ENCODE measurements at places on chromosomes 13 and 19. TPM values are rescaled to one million over a fixed set of nuclear protein-coding genes. Genes with fewer than 3 reads are reported as not detected.

DNA sequence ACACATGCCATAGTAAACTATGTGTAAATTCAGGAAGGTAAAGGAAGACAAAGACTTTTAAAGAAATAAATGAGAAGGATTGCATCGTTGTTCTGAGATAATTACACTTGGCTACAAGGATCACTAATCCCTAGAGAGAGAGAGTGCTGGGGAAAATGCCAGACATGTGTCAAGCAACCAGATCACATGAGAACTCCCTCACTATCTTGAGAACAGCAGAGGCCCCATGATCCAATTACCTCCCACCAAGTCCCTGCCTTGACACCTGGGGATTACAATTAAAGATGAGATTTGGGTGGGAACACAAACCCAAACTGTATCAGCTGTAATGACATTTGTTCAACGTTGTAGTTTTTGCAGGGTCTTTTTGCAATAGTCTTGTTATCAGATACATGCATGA is 1600.9 kb upstream of the MIR17HG start:
- DNase-seq = no peak

Gene GRK1
- not detected for total RNA-seq

DNA sequence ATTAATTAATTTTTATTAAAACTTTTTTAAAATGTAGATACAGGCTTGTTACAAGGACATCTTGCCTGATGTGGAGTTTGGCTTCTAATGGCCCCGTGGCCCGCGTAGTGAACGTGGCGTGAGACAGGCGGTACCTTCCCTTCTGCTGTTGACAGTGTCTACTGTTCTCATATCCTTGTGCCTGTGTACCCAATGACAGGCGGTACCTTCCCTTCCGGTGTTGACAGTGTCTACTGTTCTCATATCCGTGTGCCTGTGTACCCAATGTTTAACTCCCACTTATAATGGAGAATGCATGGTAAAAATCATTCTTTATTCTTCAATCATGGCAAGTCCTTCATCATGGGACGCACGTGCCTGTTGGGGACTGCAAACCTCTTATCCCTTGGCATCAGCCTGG is 79.1 kb upstream of the ZNF835 start:
- DNase-seq = no peak

Gene ZNF724
- total RNA-seq = 13.8 TPM

DNA sequence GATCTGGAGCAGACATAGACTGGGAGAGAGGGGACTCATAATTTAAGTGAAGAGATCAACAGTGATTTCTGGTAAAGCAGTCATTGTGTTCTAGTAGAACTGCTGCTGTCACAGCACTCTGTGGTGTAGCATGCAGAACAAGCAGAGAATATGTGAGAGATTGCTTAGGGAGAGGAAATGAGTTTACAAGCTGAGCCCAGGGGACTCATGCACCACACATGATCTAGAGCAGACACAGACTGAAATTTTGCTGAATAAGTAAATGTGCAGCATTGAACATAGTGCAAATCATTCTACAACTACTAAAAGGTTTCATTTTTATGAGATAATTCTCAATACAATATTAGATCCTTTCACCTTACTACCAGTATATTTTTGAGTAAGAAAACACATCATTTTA is 125.7 kb downstream of the MYO16 start:
- no peak for DNase-seq

DNA sequence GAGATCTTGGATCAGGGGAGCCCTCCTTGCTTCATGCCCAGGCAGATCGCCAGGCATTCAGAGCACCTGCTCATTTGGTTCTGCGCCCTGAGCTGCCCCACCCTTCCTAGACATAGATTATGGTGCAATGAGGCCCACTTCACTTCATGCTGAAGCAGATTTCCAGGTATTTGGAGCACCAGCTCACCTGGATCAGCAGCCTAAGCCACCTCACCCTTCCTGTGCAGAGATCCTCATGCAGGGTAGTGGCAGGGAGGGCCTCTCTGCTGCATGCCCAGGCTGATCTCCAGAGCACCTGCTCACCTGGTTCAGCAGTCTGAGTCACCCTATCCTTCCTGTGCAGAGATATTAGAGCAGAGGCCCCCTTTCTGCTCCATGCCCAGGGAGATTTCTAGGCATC is 1966.1 kb downstream of the PCDH9 start:
- DNase-seq = no peak

GRCh38 chr13:35621989-35622388 is 145.5 kb upstream of the MAB21L1 start:
- no peak for DNase-seq

DNA sequence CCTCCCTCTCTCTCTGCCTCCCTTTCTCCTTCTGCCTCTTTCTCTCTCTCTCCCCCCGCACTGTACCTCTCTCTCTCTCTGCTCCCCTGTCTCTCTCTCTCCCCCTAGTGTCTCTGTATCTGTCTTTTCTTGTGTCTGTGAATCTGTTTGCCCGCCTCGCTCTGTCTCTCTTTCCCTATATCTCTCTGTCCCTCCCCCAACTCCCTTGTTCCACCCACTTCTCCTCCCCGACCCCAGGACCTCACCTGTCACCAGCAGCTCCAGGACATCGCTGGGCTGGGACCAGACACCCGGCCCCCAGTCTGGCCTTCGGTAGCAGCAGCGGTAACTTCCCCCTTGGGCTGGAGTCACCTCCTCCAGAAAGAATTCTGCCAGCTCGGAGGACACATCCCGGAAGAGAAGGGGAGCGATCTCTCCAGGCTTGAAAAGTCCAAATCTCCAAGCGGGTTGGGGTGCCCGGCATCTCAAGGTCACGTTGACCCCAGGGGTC is 3.9 kb downstream of the OSCAR start:
- peak; percentile 53 for DNase-seq

GRCh38 chr13:97849305-97849704 is 104.2 kb upstream of the IPO5 start:
- no peak for DNase-seq

Gene SHANK1
- total RNA-seq = not detected

GRCh38 chr13:33014291-33014690 is 1.9 kb upstream of the KL start:
- DNase-seq = no peak

- DNase-seq = no peak
These were observed 259.5 kb downstream of the NHLRC3 start for GRCh38 chr13:39297664-39298171.

Gene SELENOV
- not detected for total RNA-seq

Gene TGDS
- 18.3 TPM for total RNA-seq

GRCh38 chr13:60169239-60170031 is 5.7 kb upstream of the DIAPH3 start:
- no peak for DNase-seq

Gene UPF1
- 93.2 TPM for total RNA-seq

Gene NCAN
- not detected for total RNA-seq

Gene PTPRH
- total RNA-seq = not detected

DNA sequence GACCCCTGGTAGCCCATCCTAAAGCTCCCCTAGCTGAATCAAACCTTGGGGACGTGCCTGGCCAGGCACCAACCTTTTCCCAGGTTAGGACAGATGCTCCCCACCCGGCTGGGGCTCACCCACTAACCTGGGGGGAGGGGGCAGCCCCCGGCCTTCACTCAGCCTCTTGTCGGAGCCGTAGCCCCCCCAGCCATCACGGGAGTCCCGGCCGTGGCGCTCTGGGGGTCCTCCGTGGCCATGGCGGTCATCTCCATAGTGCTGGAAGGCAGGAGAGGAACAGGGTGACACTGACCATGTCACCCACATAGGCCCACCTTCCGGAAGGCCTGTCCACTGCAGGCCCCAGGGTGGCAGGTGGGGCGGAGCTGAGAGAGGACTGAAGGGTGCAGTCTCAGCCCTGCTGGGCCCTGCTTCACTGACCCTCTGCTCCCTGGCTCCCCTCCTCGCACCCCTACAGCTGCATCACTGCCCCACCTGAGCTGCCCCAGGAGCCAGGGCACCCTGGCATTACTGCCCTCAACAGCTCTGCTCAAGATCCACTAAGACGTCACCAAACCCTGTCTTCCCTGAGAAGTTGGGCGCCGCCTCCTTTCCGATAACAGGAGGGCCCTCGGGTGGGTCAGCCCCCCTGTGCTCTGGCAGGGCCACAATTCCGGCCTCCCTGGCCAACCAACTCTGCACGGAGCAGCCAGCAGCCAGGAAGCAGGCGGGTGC is 22.6 kb upstream of the TINCR start:
- no peak for DNase-seq

Gene ZNF43
- 36.5 TPM for total RNA-seq

GRCh38 chr19:42422901-42423461 is 4.2 kb downstream of the LIPE start:
- DNase-seq = no peak

Gene MAN2B1
- 115 TPM for total RNA-seq

Data from activated naive CD8-positive, alpha-beta T cell treated with anti-CD3 and anti-CD28 coated beads, Interleukin-2, amount 10 ng/mL, durations not matched to agents 7 days and 5 days (primary cell).